ENCODE measurements at places on chromosomes 2 and 18.
A peak's percentile ranks its signal among the peaks of the same experiment; 100 is the strongest.

- DNase-seq = no peak
These were observed 339.4 kb downstream of the BCL11A start for GRCh38 chr2:60213865-60214625.

DNA sequence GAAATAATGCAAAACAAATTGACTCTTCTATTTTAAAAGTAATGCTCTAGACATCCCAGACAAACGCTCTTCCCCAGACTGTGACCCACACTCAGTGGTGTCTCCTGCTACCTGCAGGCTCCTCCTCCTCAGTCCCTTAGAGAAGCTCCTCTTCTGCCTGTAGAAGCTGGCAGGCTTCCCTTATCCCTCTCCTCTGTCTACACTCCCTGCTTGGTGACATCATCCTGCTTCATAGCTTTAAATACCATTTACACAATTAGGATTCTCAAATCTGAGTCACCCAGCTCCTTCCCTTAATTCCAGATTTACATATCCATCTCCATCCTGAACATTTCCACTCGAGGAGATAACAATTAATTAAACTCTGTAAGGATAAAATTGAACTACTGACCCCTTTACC lies 167.9 kb downstream of the FBXO15 start:
- DNase-seq = no peak

- DNase-seq = no peak
These were observed 221.0 kb downstream of the SLC8A1 start for GRCh38 chr2:40230707-40231432.

DNA sequence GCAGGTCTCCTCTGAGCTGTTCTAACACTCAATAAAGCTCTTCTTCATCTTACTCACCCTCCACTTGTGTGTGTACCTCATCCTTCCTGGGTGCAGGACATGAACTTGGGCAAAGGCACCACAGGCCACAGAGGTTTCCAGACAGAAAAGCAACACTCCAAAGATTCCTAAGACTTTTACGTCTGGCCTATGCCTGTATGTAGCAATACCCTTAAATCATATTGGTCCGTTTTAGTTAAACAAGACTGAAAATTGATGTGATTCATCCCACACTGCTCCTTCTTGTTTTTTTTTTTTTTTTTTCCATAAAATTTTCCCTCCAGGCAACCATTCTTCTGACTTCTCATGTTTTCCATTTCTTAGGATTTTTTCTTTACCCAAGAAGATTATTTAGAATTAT lies 404.3 kb downstream of the PID1 start:
- DNase-seq = no peak

- no peak for DNase-seq
These were observed 60.3 kb downstream of the CACNB4 start for GRCh38 chr2:152038441-152038958.

GRCh38 chr2:239944694-239945551 lies 80.2 kb downstream of the NDUFA10 start:
- peak; percentile 47 for DNase-seq

DNA sequence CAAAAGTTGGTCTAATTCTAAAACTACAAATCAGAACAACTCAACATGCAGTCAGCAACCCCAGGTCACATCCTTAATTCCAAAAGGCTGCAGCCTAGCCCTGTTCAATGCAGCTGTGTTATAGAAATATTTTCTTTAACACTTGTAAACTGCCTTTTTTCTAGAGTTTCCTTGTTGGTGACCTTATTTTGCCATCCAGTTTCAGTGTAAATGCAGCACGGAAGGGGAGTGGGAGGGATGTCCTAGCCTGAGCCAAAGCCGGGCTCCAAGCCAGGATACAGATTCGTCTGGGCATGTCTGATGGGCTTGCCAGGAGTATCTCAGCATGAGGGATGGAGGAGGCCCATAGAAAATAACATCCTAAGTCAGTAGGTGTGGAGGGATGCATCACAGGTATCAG lies 17.7 kb upstream of the SP3 start:
- no peak for DNase-seq

DNA sequence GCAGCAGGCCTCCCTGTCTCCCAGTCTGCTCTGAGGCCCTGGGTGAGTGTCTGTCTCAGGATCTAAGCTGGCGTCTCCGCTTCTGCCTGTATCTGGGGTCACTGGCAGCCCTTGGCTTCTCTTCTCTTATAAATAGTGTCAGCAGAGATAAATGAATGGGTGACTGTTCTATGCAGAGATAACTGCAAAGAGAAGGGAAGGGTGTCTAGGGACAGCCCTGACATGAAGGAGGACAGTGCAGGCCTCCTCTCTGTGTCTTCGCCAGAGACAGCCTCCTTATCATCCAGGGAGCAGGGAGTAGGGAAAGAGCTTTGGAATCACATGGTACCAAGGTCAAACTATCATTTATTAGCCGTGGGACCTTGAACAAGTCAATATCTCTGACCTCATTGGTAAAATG lies 28.3 kb upstream of the GMPPA start:
- DNase-seq = no peak

DNA sequence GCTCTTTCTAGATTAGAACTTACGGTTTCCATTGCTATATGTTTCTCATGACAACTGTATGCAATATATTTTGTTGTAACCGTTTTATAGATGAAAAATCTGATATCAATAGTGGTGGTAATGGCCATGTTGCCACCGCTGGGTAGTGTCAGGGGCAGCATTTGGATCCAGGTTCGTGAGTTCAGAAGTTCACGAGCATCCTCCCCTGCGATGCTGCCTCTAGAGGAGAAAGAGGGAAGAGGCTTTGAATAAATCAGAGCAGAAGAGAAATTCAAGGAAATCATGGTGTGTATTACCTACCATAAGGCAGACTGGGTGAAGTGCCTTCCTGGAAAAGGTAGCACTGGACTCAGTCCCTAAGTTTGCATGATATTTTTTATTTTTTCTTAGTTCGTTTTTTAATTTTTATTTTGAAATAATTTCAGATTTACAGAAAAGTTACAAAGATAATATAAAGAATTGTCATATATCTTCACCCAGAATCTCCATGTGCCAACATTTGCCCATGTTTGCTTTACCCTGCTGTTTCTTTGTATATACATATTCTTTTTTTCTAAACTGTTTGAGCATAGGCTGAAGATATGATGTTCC lies 3.3 kb upstream of the ZBTB7C start:
- DNase-seq = peak; percentile 34

- DNase-seq = no peak
These were observed 51.2 kb downstream of the CYRIA start for GRCh38 chr2:16614314-16614860.

DNA sequence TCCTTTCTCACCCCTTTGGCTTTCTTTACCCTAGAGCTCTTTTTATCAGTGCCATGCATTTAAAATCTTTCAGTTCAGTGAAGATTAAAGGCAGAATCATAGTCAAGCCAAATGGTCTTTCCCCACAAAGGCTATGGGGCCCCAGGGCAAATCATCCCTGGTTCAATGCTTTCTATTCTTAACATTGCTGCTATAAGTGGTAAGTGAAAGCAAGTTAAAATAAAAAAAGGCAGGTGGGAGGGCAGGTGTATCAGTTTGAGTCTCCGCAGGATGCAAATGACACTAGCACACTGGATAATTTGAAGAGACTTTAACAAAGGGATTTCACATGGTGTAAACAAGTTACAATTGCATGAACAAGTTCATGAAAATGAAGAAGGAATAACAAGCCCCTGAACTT lies 757.4 kb downstream of the SATB2 start:
- DNase-seq = no peak

DNA sequence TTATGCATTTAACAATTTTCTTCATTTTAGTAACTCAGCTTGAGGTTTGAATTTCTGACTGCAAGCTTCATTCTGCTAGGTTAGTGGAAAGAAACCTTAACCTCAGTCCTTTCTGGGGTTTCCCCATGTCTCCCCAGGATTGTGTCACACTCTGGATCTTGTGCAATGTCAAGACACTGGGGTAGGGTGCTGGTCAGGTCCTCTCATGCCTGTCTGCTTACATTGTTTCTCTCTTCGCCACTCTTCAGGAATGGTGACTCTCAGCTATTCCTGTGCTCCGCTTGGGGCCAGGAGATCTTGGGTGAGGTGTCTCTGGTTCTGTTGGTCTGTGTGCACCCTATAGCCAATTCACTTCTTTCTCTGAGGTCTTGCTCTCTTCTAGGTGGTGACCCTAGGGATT lies 23.9 kb downstream of the CTLA4 start:
- DNase-seq = no peak

DNA sequence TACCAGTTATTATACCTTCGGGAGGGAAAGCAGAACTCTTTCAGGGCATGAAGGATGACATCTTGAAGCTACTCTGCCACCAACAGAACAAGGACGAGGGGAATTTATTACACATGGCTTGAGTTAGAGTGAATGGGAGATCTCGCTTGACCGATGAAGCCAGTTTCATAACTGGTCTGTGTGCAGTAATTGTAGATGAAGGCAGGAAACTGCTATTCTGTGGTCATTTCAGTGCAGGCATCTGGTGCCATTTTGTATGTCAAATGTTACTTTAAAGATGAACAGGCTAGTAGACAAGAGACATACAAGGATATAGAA lies 20.5 kb downstream of the GREB1 start:
- no peak for DNase-seq

- DNase-seq = no peak
These were observed 31.3 kb downstream of the HS1BP3 start for GRCh38 chr2:20619624-20620024.

GRCh38 chr2:234172066-234172465 lies 121.6 kb downstream of the SPP2 start:
- no peak for DNase-seq

DNA sequence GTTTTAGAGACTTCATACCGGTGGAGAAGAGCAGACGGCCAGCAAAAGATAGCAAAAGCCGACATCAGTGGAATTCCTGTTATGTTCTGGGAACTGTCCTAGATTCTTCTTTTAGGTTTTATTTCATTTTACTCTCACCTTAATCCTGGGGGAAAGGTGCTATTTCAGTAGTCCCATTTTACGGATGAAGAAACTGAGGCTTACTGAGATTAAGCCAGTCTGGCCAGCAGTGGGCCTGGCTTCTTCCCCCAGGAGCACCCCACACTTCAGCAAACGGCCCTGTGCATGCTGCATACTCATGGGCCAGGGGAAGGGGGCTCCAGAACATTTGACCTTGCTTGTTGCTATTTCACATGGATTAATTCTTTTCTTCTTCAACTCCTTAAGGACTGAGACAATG lies 56.7 kb downstream of the NTSR2 start:
- no peak for DNase-seq

- DNase-seq = no peak
These were observed 202.1 kb downstream of the CYP26B1 start for GRCh38 chr2:71945603-71945959.

DNA sequence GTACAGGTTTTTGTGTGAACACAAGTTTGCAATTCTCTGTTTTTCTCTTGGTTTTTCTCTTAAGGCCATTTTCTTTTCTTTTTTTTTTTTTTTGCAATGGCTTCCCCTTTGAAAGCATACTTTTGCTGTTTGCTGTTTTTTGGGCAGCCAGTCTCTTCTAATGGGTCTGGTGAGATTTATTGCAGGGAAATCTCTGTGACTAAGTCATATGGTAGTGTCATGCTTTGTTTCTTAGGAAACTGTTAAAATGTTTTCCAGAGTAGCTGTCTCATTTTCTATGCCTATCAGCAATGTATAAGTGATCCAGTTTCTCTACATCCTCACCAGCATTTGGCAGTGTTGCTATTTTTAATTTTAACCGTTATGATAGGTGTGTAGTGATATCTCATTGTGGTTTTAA lies 27.9 kb upstream of the CDCA7 start:
- no peak for DNase-seq

GRCh38 chr2:197073701-197074433 lies 147.4 kb upstream of the PGAP1 start:
- no peak for DNase-seq

- no peak for DNase-seq
These were observed 894.2 kb downstream of the CNTNAP5 start for GRCh38 chr2:124919296-124919695.

DNA sequence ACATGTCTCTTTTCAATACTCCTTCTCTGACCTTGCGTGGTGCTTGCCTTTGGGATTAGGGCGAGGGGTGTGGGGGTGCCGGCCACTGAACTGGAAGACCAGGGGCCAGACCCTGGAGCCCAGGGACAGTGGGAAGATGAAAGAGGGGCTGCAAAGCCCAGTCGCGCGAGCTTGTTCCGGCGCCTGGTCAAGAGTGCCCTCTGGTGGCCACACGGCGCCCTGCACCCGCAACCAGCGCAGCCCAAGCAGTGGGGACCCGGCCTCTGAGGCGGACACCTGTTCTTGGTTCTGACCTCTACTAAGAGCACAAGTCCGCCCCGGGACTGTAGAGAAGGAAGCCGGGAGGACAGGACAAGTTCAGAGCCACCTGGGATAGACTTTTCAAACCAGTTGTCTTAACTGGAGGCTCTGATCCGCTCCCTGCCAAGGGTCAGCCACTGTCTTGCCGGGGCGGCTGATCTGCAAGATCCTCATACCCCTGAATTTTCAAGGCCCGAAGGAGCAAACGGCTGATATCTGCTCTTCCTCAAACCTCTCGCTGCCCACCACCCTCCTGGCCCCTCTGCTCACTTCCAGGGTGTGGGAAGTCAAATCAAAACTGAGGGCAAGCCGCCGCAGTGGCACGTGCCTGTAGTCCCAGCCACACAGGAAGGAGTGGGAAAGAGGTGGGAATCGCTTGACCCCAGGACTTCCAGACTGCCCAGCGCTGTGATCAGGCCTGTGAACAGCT lies 14.9 kb upstream of the MSH6 start:
- DNase-seq = peak; percentile 79

DNA sequence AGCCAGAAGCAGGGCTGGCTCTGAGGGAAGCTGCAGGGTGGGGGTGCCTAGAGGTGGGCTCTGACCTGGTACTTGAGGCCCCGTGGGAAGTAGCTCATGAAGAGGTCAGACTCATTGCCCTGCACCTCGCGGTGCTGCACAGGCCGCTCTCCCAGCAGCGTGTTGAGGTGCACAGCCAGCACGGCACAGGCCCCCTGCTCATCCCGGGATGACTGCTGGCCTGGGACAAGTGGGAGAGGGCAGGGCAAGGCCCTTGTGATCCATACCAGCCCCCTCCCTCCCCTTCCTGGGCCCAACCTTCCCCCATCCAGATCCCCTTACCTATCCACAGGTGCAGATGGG lies 8.7 kb downstream of the CAPG start:
- DNase-seq = no peak

DNA sequence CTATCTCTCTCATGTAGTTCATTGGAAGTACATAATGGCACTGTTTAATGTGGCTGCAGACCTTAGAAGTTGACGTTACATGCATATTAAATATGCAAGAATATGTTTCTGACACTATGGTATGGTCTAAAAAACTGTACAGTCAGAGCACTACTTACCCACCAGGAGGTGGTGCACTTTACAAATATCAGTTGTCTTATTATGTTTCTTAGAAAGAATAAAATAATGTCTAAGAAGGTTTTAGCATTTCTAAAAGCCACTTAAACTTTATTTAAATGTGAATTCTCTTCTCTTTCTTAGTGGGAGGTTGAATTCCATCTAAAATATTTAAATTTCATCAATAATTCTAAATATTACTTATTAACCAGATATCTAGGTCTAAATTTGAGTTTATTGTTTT lies 4.3 kb downstream of the TMEFF2 start:
- no peak for DNase-seq

DNA sequence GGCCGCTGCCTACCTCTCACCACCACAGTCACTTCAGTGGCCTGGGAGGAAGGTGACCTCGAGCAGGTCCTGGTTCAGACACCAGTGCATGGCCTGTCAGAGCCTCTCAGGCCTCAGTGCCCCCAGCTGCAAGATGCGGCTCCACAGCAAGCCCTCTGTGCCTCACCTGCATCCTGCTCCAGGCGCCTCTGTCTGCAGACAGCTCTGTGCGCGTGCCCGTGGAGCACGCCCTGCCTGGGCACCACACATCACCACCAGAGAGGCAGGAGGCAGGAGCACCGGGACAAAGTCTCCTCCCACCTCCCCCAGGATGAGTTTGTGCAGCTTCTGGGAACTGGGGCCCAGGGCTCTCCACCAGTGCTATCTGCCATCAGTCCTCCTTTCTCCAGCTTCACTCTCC lies 98.7 kb downstream of the TFCP2L1 start:
- DNase-seq = no peak
